ENCODE measurements at places on chromosomes 5 and 9.

GRCh38 chr9:133945977-133946753 lies 46.0 kb downstream of the VAV2 start:
- DNase-seq = no peak

DNA sequence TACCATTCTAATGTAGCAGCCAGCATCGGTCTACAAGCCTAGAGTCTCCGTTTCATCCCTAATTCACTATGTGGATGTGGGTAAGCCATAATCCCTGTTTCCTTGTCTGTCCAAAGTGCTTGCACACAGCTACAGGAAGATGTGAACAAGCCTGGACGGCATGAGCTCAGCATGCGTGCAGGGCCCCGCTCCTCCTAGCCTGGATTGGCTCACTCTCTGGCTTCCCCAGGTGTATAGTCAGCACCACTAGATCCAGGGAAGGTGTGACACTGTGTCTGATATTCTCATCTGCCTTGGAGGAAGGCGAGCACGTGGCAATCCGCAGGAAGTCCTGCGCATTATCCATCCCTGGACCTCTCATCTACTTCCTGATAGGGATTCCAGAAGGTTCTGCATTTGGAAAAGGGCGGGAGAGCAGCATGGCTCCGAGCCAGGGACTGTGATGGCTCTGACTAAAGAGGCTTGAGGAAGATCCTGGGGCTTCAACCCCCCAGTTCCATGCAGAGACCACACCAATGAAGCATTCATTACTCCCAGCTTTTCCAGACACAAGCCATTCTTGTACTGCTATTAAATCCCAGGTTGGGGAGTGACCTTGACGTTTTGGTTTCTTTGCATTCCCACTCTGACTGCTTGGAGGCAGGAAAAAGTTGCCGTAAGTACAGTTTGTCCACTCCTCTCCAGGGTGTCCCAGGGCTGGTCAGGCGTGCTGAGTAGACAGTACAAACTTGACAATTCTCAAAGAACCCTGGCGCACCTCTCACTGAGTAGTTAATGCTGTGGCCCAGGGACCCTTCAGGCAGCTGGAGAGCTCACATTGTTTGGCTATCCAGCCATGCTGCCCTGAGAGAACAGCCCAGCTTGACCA lies 65.6 kb downstream of the PSD2 start:
- DNase-seq = no peak

GRCh38 chr5:142263346-142263745 lies 61.5 kb downstream of the SPRY4 start:
- DNase-seq = no peak

- no peak for DNase-seq
These were observed 5.4 kb upstream of the B4GALT1 start for GRCh38 chr9:33172256-33173238.

DNA sequence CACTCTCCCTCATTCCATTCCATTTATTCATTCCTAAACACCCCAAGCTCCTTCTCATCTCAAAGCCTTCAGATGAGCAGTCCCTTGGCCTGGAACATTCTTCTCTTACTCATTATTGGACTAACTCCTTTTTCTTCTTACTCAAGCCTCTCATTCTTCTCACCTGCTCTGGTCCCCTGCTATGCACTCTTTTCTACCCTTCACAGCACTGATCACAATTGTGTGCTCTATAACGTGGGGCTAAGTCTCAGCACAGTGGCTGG lies 212.4 kb downstream of the MAPKAP1 start:
- DNase-seq = no peak

Data from DMS153 (cell line).